Neural crest cell (in vitro differentiated cells): ENCODE measurements at places on chromosomes 6 and 20.
A peak's percentile ranks its signal among the peaks of the same experiment; 100 is the strongest.

GRCh38 chr6:113500221-113500620, 356.9 kb upstream of the MARCKS start:
- H3K36me3 ChIP-seq: peaks cover 4% of the 10 kb centered on the region
- no peaks in the 10 kb centered on the region for H3K27me3 ChIP-seq
- H3K27ac ChIP-seq: no peak overlapping the region
- DNase-seq: no peak
- H3K4me1 ChIP-seq: peaks cover 9% of the 10 kb centered on the region
- no peak overlapping the region for H3K4me3 ChIP-seq

DNA sequence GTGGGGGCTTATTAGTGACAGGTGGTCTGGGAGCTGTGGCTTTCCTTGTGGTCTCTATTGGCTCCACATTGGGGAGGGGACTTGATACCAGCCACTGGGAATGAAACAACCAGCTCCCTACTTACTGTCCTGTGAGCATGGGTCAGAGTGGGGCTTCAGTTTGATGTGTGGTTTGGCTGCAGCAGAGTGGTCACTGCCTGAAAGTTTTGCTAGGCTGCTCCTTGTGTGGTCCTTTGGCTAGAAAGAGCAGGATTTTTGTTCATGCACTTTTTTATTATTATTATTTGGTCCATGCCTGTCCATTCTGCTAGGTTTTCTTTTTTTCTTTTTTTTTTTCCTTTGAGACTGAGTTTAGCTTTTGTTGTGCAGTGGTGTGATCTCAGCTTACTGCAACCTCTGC, 7.5 kb upstream of the TMEM14B start:
- DNase-seq: no peak
- peak overlapping the region; percentile 53 for H3K27ac ChIP-seq
- H3K4me3 ChIP-seq: no peak overlapping the region
- H3K4me1 ChIP-seq: no peaks in the 10 kb centered on the region
- peaks cover 3% of the 10 kb centered on the region for H3K36me3 ChIP-seq

DNA sequence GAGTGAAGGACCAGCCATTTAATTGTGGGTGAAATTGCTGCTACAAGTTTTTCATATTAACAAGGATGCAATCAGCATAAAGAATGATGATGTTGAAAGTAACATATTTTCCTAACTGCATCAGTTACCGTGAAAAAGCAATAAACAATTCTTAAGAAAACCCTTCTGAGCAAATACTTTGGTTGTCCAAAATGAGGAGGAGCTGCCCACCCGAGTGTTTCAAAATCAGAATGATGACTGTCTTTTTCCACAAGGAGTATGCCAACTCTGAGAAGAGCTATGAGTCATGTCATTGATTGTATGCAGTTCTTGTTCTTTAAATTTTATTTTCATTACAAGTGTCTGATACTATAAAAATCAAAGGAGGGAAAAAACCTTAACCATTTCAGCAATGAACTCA, 470.5 kb downstream of the COL12A1 start:
- no peaks in the 10 kb centered on the region for H3K27me3 ChIP-seq
- H3K36me3 ChIP-seq: peaks cover 6% of the 10 kb centered on the region
- peaks cover 29% of the 10 kb centered on the region for H3K4me1 ChIP-seq
- no peak overlapping the region for H3K4me3 ChIP-seq
- H3K27ac ChIP-seq: no peak overlapping the region

DNA sequence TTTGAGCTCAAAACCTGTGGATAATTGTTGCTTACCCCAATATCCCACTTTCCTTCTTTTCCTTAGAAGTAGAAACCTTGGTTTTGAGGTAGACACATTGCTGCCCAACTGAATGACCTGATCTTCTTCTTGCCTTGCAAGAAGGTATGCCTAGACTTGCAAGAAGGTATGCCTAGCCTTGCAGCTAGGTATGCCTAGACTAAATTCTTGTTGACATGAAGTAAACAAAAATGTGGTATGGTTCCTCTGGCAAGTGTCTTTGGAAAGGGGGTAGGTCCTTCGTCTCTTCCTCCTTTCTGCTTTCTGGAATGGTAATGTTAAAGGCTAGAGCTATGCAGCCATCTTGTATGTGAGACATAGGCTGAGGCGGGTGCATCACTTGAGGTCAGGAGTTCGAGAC, 129.2 kb downstream of the GMPR start:
- no peak overlapping the region for H3K4me3 ChIP-seq
- no peaks in the 10 kb centered on the region for H3K36me3 ChIP-seq
- peaks cover 9% of the 10 kb centered on the region for H3K4me1 ChIP-seq
- no peak for DNase-seq
- H3K27me3 ChIP-seq: no peaks in the 10 kb centered on the region

DNA sequence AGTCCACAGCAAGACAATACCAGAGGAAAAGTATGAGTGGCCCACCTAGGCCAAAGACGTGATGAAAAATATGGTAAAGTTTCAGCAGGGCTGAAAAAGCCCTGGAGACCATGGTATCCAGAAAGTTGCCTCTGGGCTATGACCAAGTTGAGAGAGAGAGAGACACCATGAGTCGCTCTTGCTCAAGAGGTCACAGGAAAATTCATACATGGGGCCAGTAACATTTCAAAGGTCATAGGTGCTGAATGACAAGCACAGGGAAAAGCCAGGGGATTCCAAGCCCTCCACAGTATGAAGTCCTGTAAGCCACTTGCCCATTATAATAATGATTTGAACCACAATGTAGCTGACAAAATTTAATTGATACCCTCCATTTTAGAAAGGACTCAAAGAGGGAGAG, 657.7 kb upstream of the CITED2 start:
- DNase-seq: no peak
- no peaks in the 10 kb centered on the region for H3K27me3 ChIP-seq
- H3K4me1 ChIP-seq: no peaks in the 10 kb centered on the region
- no peak overlapping the region for H3K27ac ChIP-seq

GRCh38 chr6:75317503-75318206, 33.1 kb upstream of the TMEM30A start:
- no peaks in the 10 kb centered on the region for H3K36me3 ChIP-seq
- H3K4me3 ChIP-seq: no peak overlapping the region
- H3K4me1 ChIP-seq: no peaks in the 10 kb centered on the region
- DNase-seq: no peak

- peaks cover 50% of the 10 kb centered on the region for H3K4me1 ChIP-seq
- peaks cover 82% of the 10 kb centered on the region for H3K27me3 ChIP-seq
- peak overlapping the region; percentile 96 for H3K4me3 ChIP-seq
- H3K27ac ChIP-seq: no peak overlapping the region
- DNase-seq: no peak
- no peaks in the 10 kb centered on the region for H3K36me3 ChIP-seq
Observed at GRCh38 chr6:101393829-101394251, 332 bp downstream of the GRIK2 start.

- no peak for DNase-seq
- H3K4me3 ChIP-seq: no peak overlapping the region
- peaks cover 39% of the 10 kb centered on the region for H3K4me1 ChIP-seq
Observed at GRCh38 chr20:25529295-25529951, 55.9 kb downstream of the NINL start.

DNA sequence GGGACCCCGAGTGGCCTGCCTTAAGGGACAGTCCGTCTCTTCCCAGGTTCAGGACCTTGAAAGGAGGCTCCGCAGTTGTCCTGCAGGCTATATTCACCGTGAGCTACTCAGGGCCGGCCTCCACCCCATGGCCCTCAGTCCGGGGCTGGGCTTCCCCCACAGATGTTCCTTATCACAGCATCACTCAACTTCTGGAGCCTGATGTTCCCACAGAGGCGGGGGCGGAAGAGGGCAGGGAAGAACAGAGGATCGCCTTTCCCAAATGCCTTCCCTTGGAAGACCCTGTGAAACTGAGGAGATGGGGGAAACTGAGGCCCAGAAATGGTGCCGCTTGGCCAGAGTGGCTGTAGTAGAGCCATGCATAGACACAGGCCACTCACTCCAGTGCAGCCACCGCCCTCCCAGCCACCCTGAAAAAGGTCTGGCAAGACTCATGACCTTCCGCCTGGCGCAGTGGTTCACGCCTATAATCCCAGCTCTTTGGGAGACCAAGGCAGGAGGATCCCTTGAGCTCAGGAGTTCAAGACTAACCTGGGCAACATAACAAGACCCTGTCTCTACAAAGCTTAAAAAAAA, 4.3 kb upstream of the COX4I2 start:
- H3K4me1 ChIP-seq: no peaks in the 10 kb centered on the region
- H3K36me3 ChIP-seq: no peaks in the 10 kb centered on the region

DNA sequence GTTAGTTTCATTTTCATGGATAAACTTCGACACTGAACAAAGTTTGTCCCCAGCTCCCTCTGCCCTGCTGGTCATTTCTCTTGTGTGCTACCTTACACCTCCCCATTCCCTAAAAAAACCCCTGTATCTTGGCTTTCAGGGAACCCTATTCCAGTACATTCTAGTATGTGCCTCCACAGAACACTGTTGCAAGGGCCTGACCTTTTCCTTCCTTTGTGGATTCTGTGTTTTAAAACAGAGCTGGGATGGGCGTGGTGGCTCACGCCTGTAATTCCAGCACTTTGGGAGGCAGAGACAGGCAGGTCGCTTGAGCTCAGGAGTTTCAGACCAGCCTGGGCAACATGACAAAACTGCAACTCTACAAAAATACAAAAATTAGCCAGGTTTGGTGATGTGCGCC, 20.6 kb upstream of the QKI start:
- DNase-seq: no peak
- no peak overlapping the region for H3K27ac ChIP-seq
- no peak overlapping the region for H3K4me3 ChIP-seq

- no peak for DNase-seq
- H3K27me3 ChIP-seq: no peaks in the 10 kb centered on the region
- no peak overlapping the region for H3K4me3 ChIP-seq
- H3K27ac ChIP-seq: no peak overlapping the region
- peaks cover 5% of the 10 kb centered on the region for H3K36me3 ChIP-seq
Observed at GRCh38 chr6:143647191-143647590, 30.6 kb upstream of the PHACTR2 start.

DNA sequence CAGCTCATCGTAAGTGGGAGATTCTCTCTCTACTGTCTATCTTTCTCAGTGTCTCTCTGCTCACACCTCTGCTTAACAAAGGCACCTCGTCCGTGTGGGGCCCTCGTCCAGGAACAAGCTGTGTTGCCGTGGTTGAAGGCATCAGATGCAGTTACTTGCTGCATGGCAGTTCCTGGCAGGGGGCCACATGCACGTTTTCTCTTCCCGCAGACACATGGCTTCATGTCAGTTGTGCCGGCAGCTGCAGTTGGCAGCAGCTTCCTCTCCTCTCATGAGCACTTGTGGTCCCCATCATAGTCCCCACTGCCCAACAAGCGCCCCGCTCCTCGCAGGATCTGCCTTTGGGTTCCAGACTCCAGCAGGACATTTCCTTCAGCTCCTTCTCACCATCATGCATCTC, 7.1 kb upstream of the AFDN start:
- no peak for DNase-seq
- no peak overlapping the region for H3K4me3 ChIP-seq
- H3K27ac ChIP-seq: no peak overlapping the region
- peaks cover 13% of the 10 kb centered on the region for H3K27me3 ChIP-seq
- H3K36me3 ChIP-seq: peaks cover 2% of the 10 kb centered on the region

- no peak for DNase-seq
- no peaks in the 10 kb centered on the region for H3K36me3 ChIP-seq
- H3K27me3 ChIP-seq: peaks cover 3% of the 10 kb centered on the region
- H3K4me3 ChIP-seq: no peak overlapping the region
- no peaks in the 10 kb centered on the region for H3K4me1 ChIP-seq
- no peak overlapping the region for H3K27ac ChIP-seq
Observed at GRCh38 chr6:146103416-146104072, 74.7 kb downstream of the GRM1 start.

GRCh38 chr6:132633362-132633761, 9.3 kb upstream of the TAAR2 start:
- peaks cover 3% of the 10 kb centered on the region for H3K4me1 ChIP-seq
- H3K27me3 ChIP-seq: no peaks in the 10 kb centered on the region
- DNase-seq: no peak
- H3K36me3 ChIP-seq: no peaks in the 10 kb centered on the region

GRCh38 chr6:109491207-109491938, 8.4 kb upstream of the ZBTB24 start:
- DNase-seq: no peak
- H3K27me3 ChIP-seq: peaks cover 4% of the 10 kb centered on the region
- no peak overlapping the region for H3K4me3 ChIP-seq
- H3K4me1 ChIP-seq: peaks cover 6% of the 10 kb centered on the region
- no peak overlapping the region for H3K27ac ChIP-seq

GRCh38 chr6:143329323-143329722, 121.2 kb downstream of the ADAT2 start:
- H3K4me1 ChIP-seq: peaks cover 2% of the 10 kb centered on the region
- H3K27ac ChIP-seq: no peak overlapping the region
- H3K36me3 ChIP-seq: peaks cover 3% of the 10 kb centered on the region
- DNase-seq: no peak
- no peak overlapping the region for H3K4me3 ChIP-seq
- H3K27me3 ChIP-seq: no peaks in the 10 kb centered on the region

- H3K27ac ChIP-seq: no peak overlapping the region
- no peaks in the 10 kb centered on the region for H3K4me1 ChIP-seq
- no peak overlapping the region for H3K4me3 ChIP-seq
- no peaks in the 10 kb centered on the region for H3K36me3 ChIP-seq
- no peaks in the 10 kb centered on the region for H3K27me3 ChIP-seq
- no peak for DNase-seq
Observed at GRCh38 chr6:105765239-105765638, 320.9 kb upstream of the PRDM1 start.

- H3K27ac ChIP-seq: no peak overlapping the region
- H3K4me1 ChIP-seq: peaks cover 44% of the 10 kb centered on the region
- H3K27me3 ChIP-seq: no peaks in the 10 kb centered on the region
- H3K4me3 ChIP-seq: no peak overlapping the region
Observed at GRCh38 chr20:3622406-3622805, 40.8 kb downstream of the GFRA4 start.

GRCh38 chr20:61915101-61915500, 150.6 kb downstream of the TAF4 start:
- peak overlapping the region; percentile 19 for H3K27ac ChIP-seq
- H3K4me1 ChIP-seq: no peaks in the 10 kb centered on the region
- peaks cover 7% of the 10 kb centered on the region for H3K36me3 ChIP-seq
- no peak overlapping the region for H3K4me3 ChIP-seq
- no peak for DNase-seq

DNA sequence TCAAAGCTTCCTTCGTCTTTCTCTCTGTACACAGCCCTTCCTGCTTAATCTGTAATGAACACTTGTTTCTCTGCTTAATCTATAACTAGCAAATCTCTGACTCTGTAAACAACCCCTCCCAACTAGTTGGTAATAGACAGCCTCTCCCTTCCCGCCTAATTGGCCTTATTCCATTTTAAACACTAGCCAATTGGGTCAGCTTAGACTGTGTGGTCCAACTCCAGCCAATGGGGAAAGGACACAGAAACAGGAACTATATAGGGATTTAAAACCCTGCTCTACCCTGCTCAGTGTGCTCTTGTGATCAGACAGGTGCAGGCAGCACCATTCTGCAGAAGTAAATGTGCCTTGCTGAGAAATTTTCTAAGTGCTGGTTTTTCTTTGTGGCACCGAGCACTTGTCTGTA, 18.5 kb downstream of the CHD6 start:
- no peak overlapping the region for H3K4me3 ChIP-seq
- no peaks in the 10 kb centered on the region for H3K4me1 ChIP-seq
- DNase-seq: no peak
- no peaks in the 10 kb centered on the region for H3K27me3 ChIP-seq

DNA sequence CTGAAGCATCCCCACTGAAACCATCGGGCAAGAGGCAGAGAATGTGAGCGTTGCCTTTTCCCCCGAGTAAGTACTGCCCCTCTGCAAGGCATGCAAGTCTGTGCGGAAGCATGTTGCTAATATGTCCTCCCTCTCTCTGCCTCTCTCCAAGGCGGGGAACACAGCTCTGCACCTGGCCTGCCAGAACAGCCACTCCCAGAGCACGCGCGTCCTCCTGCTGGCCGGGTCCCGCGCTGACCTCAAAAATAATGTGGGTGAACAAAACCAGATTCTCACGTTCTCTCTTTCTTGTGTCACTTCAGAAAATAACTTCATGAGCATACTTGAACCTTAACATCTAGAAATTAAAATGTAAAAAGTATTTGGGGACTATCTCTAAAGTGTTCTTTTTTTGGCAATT, 26.4 kb downstream of the LYRM2 start:
- H3K4me1 ChIP-seq: no peaks in the 10 kb centered on the region
- no peak overlapping the region for H3K27ac ChIP-seq
- no peaks in the 10 kb centered on the region for H3K27me3 ChIP-seq
- H3K36me3 ChIP-seq: no peaks in the 10 kb centered on the region
